ENCODE measurements at places on chromosomes 1 and 21.

GRCh38 chr1:30883389-30884172 is 25.0 kb downstream of the SDC3 start:
- no peak for DNase-seq

GRCh38 chr1:53270873-53271272 is 32.6 kb upstream of the MAGOH start:
- DNase-seq: no peak

DNA sequence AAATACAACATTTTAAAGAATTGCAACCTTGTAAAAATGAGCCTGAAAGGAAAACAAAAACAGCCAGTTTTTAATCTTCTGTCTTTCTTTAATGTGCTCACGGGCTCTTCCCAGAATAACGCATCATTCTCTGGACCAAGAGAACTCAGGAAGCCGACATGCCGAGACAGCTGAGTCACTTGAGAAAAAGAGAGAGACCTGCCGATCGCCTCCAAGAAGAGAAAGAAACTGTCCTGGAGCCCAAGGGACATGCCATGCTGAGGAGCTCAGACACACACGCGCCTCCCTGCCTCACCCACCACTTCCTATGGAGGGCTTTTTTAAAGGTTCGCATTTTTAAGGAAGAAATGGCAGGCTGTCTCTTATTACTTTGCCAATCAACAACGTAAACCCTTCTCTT is 176.4 kb downstream of the ZNF281 start:
- DNase-seq: no peak

DNA sequence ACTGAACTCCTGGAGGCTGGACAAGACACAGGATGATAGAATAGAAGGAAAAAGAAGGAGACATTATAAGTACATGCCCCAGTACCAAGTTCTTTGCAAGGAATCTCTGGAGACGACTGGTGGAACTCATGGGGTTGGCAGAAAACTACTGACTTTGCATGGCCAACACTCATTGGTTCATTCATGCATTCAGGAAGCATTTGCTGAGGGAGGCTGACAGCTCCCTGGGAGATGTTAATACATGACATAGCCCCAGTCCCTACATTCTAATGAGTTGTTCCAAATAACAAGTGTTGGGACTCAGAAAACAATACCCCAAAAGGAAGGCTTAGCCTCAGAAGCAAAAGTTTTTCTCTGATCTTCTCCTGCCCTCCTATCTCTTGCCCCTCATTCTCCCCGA is 172.8 kb upstream of the IRF2BP2 start:
- no peak for DNase-seq

- no peak for DNase-seq
Observed at GRCh38 chr1:150596095-150596892, 16.9 kb upstream of the MCL1 start.

GRCh38 chr1:21865943-21866706 is 54.1 kb downstream of the LDLRAD2 start:
- no peak for DNase-seq

DNA sequence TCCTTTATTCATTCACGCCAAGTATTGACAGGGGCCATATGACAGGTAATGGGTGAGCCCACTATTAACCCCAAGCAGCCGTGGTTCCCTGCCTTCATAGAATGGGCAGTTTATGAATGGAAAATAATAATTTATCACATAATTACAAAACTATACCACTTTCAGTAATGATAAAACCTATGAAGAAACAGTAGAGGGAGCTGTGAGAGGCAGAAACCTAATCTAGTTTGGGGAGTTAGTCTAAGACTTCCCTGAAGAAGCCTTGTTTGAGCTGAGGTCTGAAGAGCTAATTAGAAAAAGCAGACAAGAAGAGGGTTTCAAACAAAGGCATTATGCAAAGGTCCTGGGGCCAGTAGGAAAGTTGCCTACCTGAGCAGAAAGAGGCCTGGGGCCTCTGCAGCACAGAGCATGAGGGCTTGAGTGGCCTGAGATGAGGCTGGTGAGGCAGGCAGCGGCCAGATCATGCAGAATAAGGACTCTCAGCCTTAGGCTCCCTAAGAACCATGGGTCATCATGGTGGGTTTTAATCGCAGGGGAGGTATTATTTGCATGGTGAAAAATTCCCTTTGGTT is 142.8 kb downstream of the ATG4C start:
- no peak for DNase-seq

- DNase-seq: no peak
Observed at GRCh38 chr1:91513160-91513559, 12.5 kb downstream of the CDC7 start.

- DNase-seq: no peak
Observed at GRCh38 chr1:90969241-90969640, 52.6 kb downstream of the ZNF644 start.

GRCh38 chr1:18752409-18752808 is 107.1 kb downstream of the TAS1R2 start:
- DNase-seq: no peak

DNA sequence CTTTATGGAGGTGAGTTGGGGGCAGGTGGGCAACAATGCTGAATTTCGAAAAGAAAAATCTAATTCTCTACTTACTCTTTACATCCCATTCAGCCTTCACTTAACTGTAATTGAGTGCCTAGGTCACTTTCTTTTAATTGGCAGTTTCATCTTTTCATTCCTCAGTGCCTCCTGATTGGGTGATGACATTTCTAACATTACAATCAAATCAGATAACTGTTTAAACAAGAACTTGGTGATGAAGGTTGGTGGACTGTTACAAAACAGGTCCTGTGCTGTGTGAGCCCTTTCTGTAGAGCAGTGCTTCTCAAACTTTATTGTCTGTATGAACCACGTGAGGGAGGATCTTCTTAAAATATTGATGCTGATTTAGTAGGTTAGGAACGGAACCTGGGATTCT is 40.1 kb upstream of the KCNQ4 start:
- no peak for DNase-seq

GRCh38 chr21:37331411-37331810 is 35.2 kb upstream of the DYRK1A start:
- no peak for DNase-seq

GRCh38 chr21:22804151-22804550 is 1805.9 kb downstream of the NCAM2 start:
- DNase-seq: no peak
